ENCODE measurements at places on chromosomes 1 and 21.
A peak's percentile ranks its signal among the peaks of the same experiment; 100 is the strongest.

DNA sequence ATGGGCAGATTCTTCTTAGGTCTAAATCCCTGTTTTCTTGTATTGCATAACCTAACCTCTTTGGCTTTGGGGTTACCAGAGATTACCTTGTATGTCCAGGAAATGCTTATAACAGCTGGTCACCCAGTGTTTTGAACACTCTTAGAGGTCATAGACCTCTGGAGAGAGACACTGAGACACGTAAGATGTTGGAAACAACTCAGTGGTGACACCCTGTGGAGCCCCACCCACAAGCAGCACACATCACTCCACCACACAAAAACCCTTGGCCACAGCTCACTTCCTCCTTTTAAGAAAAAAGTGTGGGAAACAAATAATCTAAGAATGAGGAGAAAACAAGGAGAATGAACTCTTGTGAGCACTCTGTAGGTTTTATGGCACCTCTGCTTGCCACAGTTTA lies 26.3 kb upstream of the CYP4B1 start:
- no peak for DNase-seq

DNA sequence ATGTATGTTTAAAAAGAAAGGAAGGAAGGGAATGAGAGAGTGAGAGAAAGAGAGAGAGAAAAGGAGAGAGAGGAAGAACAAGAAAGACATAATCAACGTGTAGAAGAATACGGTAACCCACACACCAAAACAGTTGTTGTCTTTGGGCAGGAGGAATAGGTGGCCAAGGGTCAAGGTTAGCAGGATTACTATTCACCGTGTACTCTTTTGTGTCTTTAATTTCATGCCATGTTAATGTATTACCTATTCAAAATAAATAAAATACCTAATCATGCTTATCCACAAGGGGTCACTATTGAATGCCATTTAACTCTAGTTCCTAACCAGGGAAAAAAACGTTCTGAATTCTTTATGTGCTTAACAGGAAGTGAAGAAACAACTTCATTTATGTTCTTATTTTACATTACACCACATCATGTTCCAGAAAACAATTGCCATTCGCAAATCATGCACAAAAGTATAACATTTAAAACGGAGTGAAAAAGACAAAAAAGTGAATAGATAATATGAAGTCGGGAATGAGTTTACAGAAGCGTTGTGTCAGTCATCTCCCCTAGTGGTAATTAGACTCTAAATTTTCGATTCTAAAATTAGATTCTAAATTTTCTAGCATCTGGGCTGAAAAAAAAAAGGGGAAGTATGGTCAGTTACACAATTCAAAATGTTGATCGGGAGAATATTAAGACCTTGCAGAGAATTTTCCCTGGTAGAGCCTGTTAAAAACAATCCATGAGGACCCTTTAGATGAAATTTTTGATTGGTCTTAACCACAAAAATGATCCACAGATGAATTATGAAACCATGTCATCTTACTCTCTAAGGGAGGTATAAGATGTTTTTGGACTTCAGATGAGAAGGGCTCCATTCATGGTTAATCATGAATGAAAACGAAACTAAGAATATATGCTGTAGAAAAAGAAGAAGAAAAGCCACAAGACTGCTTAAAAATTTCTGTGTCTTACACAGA lies 700 bp upstream of the KMO start:
- peak; percentile 36 for DNase-seq

DNA sequence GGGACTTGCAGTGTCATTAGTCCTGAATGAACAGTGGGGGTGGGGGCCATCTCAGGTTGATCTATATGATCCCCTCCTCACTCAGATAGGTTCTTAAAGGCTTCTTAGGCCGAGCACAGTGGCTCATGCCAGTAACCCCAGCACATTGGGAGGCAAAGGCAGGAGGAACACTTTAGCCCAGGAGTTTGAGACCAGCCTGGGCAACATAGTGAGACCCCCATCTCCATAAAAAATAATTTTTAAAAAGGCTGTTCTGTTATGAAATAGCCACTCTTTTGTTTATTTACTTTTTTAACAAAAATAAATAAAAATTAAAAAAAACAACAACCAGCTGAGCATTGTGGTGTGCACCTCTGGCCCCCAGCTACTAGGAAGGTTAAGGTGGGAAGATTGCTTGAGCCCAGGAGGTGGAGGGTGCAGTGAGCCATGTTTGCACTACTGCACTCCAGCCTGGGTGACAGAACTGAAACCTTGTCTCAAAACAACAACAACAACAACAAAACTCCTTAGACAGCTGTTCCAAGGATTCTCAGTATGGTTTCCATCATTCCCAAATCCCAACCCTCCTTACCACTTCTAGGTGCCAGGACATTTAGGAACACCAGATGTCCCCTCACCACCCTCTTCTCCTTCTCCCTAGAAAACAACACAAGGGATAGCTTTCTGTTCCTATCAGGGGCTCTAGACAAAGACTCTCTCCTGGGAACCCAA lies 2.0 kb upstream of the TRAPPC3 start:
- no peak for DNase-seq

DNA sequence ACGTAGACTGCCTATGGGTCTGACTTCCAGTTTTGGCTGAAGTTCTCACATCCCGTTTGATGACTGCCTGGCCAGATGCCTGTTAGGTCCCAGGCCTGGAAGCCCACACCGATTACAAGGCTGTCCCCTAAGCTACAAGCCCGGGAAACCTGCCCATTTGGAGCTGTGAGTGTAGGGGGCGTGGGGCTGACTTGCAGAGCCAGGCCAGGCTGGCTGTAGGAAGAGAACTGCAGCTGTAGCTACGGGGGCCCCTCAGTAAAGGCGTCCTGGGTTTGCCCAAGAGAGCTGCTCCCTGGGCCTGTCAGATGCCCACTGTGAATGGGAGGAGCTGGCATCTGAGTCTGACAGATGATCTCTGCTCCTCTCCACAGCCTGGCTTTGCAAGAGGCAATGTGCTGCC lies 199.7 kb downstream of the CAMTA1 start:
- DNase-seq: no peak

DNA sequence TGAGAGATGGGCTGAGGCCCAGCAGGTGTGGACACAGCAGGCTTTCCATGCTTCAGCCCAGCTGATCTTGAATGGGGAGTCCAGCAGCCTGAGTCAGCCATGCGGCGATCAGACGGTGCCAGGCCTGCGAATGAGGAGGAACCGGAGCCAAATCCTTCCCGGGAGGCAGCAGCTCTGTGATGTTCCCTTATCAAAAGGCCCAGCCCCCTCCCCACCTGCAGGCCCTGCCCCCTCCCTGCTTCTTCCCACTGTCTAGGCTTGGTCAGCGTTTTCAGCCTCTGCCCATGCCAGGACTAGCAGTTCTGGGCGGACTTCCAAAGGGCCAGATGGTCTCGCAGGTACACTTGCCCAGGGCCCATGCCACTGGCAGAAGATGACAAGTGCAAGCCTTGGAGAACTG lies 253.8 kb downstream of the KAZN start:
- DNase-seq: no peak

GRCh38 chr1:117682372-117682771 lies 76.5 kb downstream of the TENT5C start:
- no peak for DNase-seq

DNA sequence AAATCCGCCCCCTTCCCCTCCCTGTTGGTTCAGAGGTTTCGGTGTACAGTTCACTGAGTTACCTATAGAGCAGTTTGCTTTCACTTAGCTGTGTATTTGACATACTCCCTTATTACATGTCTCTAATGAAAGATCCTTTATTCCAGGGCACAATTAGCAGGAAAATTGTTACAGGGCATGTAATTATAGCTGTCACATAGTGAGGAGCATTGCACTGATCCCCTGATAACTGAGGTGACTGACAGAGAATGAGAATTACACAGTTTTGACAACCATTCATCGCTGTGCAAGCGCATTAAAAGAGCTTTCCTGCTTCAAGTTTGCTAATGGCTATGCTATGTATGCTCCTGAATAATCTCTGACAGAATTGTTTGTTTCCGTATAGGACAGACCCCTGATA lies 26.9 kb downstream of the DAP3 start:
- no peak for DNase-seq

GRCh38 chr1:89201106-89201794 lies 2.5 kb upstream of the GBP4 start:
- no peak for DNase-seq

DNA sequence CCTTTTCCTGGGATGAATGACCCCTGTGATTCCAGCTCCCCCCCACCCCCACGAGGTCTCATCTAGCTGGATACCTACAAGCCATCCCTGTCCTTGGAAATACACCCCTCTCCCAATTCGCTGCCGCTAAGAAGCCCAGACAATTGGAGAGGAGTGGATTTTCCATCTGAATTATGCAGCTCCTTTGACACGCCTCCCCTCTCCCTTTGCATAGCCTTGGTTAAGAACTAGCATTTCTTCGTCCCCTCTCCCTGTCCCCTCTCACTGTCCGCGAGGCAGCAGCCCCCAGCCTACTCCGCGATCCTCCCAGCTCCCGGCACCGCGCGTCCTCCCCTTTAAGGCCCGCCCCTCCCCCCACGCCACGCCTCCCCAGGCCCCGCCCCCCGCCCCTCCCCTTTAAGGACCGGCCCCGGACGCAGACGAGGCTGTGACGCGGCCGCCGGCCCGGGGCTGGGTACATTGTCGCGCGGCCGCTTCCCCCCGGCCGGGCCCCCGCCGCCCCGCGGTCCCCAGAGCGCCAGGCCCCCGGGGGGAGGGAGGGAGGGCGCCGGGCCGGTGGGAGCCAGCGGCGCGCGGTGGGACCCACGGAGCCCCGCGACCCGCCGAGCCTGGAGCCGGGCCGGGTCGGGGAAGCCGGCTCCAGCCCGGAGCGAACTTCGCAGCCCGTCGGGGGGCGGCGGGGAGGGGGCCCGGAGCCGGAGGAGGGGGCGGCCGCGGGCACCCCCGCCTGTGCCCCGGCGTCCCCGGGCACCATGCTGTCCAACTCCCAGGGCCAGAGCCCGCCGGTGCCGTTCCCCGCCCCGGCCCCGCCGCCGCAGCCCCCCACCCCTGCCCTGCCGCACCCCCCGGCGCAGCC lies at the start of gene MAPKAPK2:
MAPKAPK2 (plus strand) TSS at position 428 of the 856 bp plus-strand sequence; CDS start at position 753, 325 bp downstream.
- DNase-seq: peak; percentile 96

- DNase-seq: no peak
Measured at GRCh38 chr21:29789393-29789792, 150.4 kb downstream of the GRIK1 start.

GRCh38 chr1:204576422-204576821 lies 60.2 kb downstream of the MDM4 start:
- DNase-seq: no peak

GRCh38 chr1:204697893-204698292 lies 12.4 kb upstream of the LRRN2 start:
- no peak for DNase-seq

DNA sequence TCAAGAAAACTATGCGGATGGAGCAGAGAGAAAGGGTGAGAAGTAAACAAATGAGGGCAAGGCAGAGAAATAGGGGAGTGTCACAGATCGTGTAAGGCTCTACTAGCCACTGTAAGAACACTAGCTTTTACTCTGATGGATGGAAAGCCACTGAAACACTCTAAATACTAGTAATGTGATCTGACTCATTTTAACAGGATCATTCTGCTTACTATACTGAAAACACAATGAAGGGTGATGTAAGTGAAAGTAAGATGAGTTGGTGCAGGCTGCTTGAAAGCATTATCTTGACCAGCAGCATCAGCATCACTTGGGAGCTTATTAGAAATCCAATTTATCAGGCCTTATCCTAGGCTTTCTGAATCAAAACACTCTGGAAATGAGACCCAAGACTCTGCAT lies 32.7 kb downstream of the TUT4 start:
- DNase-seq: no peak

DNA sequence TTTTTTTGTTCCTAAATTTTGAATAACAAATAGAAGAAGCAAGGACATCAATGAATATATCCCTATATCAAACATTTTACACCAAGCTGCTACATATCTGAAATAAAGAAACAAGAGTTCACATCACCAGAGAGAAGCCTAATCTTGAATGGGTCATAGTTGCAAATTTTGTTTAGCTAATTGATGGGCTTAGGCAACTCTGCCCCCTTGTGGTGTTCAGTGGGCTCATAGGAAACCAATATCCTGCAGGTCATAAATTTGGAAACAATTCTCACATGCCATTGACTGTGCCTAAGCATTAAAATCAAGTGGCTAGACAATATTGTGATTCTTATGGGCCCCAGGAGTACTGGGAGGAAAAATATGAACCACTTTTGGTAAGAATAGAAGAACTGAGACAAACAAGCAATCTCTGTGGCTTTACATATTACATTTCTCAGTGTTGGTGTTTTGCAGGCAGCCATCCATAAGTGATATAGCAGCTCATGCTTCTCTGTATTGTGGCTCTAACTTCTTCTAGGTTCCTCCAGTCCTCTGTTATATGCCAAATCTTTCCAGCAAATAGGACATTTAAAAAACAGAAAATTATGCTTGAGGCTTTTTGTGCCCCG lies 1262.8 kb upstream of the PRMT6 start:
- DNase-seq: peak; percentile 26

- DNase-seq: no peak
Measured at GRCh38 chr1:30762152-30762929, 4.8 kb upstream of the LAPTM5 start.

DNA sequence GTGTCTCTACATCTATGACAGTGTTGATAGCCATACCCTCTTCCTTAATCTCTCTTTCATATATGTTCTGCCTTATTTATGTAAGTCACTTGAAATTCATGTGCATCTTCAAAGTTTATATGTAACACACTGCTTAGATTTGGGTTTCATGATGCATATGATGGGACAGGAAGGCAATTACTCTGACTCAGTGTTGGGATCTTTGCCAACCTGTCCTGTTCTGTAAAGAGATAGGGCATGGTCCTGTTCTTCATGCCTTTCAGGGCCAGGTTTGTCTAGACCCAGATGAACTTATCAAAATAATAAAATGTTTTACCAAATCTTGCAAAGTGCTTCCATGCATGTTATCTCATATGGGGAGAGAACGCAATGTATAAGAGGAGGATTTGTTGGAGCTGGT lies 69.5 kb downstream of the TMPRSS15 start:
- no peak for DNase-seq

DNA sequence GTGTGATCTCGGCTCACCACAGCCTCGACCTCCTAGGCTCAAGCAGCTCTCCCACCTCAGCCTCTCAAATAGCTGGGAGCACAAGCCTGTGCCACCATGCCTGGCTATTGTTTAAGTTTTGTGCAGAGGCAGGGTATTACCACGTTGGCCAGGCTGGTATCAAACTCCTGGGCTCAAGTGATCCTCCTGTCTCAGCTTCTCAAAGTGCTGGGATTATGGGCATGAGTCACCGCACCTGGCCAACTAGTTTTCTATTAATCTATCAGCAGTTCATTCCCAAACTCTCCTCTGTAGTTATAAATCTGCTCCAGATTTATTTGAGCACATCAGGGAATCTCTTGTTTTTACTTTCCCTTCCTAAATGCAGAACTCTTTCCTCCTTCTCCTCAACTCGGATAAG lies 443.8 kb downstream of the PRDM2 start:
- no peak for DNase-seq

DNA sequence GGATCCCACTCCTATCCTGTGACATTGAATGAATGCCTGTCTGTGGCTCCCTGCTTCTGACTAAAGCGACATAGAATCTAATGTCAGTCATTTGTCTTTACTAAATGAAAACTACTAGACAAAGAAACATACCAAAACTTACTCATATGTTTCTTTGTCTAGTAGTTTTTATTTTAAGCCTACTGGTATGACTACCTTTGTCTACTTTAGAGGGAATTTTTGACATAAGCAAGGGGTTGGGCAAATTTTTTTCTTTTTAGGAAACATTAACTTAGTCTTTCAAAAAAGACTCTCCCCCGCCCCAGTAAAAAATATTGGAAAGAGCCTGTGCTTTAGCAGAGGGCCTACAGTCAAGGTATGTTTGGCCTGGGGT lies 4.9 kb downstream of the NEK7 start:
- DNase-seq: no peak
